ENCODE measurements at places on chromosomes 6 and 20.

GRCh38 chr20:61835301-61835700, 230.4 kb downstream of the TAF4 start:
- no peak for DNase-seq

- no peak for DNase-seq
Measured at GRCh38 chr20:20297181-20297580, 70.7 kb upstream of the INSM1 start.

DNA sequence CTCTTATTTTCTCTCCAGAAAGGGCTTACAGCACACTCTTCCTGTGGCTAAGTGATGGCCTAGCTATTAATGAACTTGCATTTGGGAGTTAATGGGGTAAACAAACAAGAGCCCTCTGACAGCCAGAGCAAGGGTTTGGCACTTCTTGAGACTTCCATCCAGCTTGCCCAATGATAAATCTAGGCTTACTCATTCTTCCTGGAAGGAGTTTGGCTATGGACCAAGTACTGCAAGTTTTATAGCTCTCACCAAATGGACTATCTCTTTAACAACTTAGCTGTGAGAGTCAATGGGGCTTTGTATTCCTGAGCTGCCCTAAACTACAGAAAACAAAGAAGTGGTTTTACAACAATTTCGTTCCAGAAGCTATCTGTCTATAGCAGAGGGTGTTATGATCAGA, 16.7 kb upstream of the PI3 start:
- no peak for DNase-seq

DNA sequence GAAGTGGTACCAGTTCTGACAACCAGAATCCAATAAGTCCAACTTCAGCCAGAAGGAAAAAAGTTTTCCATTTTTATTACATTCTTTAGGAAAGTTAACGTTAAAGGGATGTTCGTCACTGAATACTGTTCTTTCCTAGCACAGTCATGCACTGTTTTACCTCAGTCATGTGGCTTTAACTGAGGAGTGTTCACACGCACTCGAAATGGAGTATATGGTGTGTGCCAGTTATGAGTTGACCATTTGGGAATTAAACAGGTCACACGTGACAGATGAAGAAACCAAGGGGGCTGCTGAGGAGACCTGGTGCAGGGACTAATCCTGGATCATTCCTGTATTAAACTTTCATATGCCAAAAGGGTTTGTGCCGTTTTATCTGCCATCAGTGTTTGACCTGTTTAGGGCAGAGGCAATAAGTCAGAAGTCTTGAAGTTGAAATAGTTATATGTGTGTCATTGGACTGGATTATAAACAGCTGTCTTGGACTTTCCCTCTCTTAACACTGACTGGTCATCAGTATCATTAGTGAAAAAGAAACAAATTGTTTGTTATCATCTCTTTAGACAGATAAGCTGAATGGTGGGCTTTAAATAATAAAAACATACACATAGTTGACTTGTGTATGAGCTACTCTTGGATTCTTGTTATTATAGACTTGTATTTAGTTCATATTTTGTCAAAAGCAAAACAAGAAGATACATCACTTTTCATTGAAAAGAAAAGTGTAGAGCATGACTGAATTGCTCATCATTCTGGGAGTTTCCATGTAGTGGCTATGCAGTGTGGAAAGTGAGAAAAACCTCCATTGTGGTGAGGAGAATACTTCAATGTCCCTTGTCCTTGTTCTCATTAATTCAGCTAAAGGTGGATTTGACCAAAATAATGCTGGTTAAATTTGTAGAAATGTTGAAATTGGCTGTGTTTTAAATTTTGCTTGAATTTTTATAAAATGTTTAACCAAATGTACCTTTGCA, 123.5 kb upstream of the SAMD5 start:
- DNase-seq: no peak

GRCh38 chr20:9129756-9130155, 60.9 kb downstream of the PLCB4 start:
- DNase-seq: no peak

- no peak for DNase-seq
Measured at GRCh38 chr6:137685798-137686375, 181.2 kb upstream of the TNFAIP3 start.

DNA sequence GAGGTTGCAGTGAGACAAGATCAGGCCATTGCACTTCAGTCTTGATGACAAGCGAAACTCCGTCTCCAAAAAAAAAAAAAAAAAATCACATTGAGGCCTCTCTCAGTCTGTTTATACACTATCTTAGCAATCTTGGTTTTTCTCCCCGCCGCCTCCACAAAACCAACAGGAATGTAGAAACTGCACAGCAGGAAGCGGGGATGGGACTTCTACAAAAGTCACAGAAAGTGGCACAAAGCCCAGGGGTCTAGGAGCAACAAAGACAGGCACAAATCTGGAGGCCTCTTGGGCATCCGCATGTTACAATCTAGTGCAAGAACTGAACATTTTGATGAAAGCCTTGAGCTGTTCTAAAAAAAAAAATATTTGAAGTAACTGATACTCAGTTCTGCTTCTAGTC, 48.6 kb downstream of the KDM1B start:
- DNase-seq: no peak

- DNase-seq: peak; percentile 35
Measured at GRCh38 chr6:43772681-43773049, 2.7 kb downstream of the VEGFA start.

- DNase-seq: peak; percentile 39
Measured at GRCh38 chr6:53484476-53485280, 60.2 kb downstream of the GCLC start.

GRCh38 chr6:1604158-1605003, 5.3 kb upstream of the FOXC1 start:
- DNase-seq: no peak
